Head of caudate nucleus (tissue), 42 donors: ENCODE measurements at places on chromosomes 4 and X.

DNA sequence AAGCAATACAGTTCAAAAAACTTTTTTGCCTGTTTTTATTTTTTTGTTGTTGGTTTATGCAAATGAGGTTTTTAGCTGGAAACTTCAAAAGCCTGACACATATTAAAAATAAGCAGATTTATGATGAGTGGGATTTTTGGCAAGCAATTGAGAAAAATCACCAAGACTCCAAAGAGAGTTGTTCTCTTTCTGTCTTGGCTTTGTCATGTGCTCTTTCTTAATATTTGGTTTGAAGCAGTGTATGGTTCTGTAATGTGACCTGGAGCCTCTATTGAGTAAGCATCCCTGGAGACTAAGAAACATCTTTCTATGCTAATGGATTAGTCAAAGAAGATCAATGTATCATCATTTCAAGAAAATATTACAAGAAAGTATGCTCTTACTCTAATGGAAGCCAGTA is 11.7 kb downstream of the TRIM2 start:
- DNase-seq = no peak

- no peak for DNase-seq
Observed at GRCh38 chrX:633043-633984, 2.7 kb downstream of the SHOX start.

GRCh38 chrX:154987940-154988339 is 34.6 kb downstream of the F8 start:
- no peak for DNase-seq

DNA sequence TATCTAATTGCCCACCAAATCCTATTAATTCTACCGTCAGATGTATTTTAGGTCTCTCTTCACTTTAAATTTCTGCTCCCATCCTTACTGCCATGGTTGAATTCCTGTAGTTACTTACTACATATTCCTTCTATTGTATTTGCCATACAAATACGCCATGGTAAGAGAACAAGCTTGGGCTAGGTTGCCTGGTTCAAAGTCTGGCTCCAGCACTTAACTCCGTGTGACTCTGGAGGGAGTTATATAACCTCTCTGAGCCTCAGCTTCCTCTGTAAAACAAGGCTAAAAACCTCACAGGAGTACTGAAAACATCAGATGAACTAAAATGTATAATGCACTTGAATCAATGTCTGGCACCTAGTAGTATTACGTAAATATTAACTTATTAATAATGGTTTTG is 260.3 kb upstream of the RPS6KA3 start:
- no peak for DNase-seq

DNA sequence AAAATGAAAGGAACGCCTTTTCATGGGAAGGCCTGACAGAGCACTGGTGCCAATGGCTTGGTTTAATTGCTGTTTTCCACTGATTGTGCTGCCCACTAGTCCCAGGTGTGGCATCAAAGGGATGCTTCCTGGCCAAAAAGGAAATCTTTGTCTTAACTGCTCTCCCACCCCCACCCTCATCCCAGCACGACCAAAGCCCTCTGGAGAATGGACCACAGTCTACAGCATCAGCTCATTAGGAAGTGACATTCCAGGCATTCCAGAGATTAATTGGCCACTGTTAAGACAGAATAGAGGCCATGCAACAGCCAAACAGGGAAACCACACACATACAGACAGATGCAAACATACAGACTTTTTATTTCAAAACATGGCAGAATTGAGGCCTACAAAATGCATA is 143.2 kb downstream of the LHFPL1 start:
- DNase-seq = no peak

GRCh38 chr4:30208731-30209435 is 511.3 kb upstream of the PCDH7 start:
- DNase-seq = no peak

DNA sequence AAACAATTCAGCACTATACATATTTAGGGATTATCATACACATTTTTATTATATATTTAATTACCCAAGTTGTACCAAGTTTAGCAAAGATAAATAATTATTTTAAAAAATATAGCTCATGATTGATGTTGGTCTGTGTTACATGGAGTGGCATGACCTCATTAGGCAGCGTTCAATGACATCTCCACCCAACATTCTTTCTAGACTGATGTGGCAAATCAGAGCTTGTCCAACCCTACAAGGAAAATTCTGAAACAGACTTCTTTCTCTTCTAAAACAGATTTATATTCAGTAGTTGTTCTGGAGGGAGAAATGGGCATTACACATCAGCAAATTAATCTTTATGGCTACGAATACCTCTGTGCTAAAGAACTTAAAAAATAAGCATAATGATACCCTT is 189.7 kb downstream of the PDGFC start:
- DNase-seq = no peak
